ENCODE measurements at places on chromosomes 2 and 18.

GRCh38 chr2:232659359-232659758 lies 26.0 kb downstream of the EFHD1 start:
- DNase-seq, result no peak

GRCh38 chr2:123061534-123061933 lies 963.6 kb upstream of the CNTNAP5 start:
- DNase-seq, result no peak

GRCh38 chr2:13128139-13128538 lies 411.4 kb downstream of the TRIB2 start:
- DNase-seq, result no peak

GRCh38 chr2:8575038-8575833 lies 106.6 kb upstream of the ID2 start:
- no peak for DNase-seq

GRCh38 chr2:101692041-101692440 lies 5.5 kb upstream of the MAP4K4 start:
- DNase-seq, result no peak

DNA sequence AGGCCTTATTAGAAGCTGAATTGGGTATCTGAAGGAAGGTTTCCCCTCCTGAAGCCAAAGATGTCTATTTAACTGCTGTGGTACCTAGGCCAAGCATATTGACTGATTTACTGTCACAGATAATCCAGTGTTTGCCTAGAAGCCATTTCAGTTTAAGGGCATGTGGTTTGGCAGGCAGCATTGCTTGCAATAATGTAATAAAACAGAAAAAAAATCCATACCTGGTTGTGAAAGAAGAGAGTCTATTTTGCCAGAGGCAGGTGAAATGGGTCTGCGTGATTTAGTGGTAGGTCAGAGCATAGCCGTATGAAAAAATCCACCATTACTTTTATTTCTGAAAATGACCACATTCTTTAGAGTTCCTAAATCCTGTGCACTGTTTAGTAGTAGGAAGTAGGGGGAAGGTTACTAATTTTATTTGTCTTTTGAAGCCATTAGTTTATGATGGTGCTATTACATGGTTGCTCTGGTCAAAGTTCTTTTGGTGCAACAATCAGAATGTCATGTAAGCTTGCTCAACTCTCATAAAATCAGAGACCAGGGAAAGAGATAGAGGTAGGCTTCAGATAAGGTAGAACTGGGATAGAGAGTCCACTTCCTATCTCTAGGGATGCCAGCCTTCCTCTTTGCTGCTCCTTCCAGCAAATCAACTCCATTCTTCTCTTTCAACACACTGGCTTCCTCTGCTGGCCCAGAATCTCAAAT lies 343.4 kb downstream of the GPD2 start:
- no peak for DNase-seq

GRCh38 chr2:134932864-134933526 lies 14.4 kb downstream of the CCNT2 start:
- DNase-seq, result no peak

- no peak for DNase-seq
Measured at GRCh38 chr2:191249156-191249813, 4.1 kb downstream of the MYO1B start.
